ENCODE measurements at places on chromosomes 1 and 21.

GRCh38 chr1:31502926-31503511 is 73.3 kb upstream of the TINAGL1 start:
- DNase-seq: no peak

- DNase-seq: no peak
These were observed 3.7 kb downstream of the SEC16B start for GRCh38 chr1:177966199-177966598.

- DNase-seq: no peak
These were observed 7.9 kb downstream of the MYBPHL start for GRCh38 chr1:109298666-109299557.

DNA sequence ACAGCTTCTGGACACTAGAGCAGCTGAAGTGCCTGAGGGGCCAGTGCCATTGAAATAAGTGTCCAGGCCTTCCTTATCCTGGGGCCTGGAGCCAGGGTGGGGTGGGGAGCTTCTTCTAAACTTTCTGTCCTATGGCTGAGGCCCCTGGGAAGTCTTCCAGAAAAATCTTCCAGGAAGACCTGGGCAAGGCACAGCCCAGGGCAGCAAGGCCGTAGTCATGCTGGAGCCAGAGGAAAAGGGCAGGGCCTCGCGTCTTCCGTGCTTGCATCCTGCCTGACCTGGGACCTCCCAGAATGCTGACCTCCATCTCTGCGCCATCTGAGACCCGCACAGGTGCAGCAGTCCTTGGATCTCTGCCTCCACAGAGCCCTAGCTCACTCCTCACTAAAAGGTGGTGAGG is 96.7 kb upstream of the SLC44A3 start:
- no peak for DNase-seq

DNA sequence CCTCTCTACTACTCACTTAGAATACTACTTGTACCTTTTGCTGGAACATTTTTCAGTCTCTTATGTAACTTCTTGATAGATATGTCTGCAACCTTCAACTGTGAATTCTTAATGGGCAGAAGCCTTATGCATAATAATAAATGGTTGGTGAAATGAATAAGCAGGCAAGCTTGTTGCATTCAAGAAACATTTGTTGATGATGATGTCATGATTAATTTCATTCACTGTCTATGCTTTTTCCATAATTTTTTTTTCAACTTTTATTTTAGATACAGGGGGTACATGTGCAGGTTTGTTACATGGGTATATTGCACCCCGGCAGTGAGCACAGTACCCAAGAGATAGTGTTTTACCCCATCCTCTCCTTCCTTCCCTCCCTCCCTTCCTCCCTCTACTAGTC is 48.0 kb downstream of the SIPA1L2 start:
- DNase-seq: no peak

DNA sequence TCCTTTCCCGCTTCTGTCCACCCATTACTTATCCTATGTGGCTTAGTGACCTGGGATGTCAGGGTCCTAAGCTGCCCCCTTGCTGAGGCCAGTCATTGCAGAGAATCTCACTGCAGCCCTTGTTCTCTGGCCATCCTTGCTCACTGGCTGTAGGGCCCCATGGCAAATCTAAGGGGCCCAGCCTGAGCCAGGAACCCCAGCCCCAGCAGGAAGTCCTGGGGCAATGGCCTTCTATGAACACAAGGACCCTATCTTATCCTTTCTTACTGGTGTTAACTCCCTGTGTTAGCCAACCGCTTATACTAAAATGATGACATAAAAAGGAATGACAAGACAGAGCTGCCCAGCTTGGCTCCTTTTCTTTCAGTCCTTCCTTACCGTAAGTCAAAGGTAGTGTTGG is 29.9 kb downstream of the DHCR24 start:
- DNase-seq: no peak

DNA sequence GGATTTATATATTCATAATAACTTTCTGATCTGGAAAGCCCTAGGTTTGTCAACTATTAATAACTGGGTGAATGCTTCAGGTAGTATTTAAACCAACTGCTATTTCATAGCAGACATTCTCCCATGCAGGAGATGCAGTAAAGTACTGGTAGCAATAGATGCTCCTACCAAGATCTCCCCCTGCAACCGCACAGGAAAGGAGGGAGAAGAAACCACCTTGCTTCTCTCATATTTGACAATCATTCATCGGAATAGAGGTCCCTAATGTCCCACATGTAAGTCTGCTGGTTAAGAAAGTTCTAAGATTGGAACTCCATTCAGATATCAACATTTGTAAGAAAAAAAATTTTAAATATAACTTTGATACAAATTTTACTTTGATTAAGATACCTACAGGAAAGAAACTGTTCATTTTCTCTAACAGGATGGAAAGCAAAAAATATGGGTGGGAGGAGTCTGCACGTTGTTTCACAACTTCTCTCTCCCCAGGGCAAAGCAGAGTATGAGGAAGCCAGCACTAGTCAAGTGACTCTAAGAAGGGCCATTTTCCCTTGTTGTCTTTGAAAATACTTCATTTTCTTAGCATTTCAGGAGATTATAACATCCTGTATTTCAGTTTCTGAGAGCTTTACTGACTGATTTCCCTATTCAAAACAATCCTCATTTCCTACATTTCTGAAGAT is at the start of gene PYHIN1:
PYHIN1 (plus strand) TSS at position 498 of the 683 bp plus-strand sequence. CDS start 5,359 bp downstream, outside the sequence.
- no peak for DNase-seq

- no peak for DNase-seq
These were observed 344.5 kb downstream of the RWDD3 start for GRCh38 chr1:95578462-95578861.

DNA sequence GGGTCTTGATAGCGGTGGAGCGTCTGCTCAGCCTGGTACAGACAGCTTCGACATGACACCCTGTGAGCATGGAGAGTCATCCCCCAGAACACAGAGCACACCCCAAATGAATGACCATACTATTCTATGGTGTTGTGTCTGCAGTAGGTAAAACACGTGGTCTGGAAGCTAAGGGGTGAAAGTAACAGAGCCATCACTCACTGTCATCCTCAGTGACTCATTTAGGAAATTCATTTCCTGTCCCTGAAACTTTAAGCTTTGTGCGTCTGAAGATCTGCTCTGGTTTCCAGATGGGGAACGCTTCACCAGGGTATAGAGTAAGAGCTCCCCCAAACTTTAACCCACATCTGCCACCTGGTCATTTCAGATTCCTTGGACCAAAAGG is 94.8 kb upstream of the DISP3 start:
- no peak for DNase-seq

DNA sequence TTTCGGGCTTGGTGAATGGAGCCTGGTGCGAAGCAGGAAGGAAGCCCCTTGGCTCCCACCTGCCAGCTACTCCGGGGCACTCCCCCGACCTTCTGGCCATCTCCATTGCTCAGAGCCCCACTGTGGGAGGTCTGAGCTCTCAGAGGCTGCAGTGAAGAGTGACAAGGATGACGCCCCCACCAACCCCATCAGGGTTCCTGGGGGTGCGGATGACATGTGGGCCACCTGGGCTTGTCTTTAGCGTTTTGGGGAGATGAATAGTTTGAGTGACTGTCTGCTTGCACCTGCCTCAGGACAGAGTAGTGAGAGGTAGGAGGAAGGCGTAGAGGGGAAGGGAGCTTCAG is 43.2 kb upstream of the LBR start:
- no peak for DNase-seq

GRCh38 chr1:216771922-216772321 is 48.7 kb upstream of the ESRRG start:
- no peak for DNase-seq

GRCh38 chr1:88538222-88538899 is 145.7 kb upstream of the PKN2 start:
- no peak for DNase-seq

DNA sequence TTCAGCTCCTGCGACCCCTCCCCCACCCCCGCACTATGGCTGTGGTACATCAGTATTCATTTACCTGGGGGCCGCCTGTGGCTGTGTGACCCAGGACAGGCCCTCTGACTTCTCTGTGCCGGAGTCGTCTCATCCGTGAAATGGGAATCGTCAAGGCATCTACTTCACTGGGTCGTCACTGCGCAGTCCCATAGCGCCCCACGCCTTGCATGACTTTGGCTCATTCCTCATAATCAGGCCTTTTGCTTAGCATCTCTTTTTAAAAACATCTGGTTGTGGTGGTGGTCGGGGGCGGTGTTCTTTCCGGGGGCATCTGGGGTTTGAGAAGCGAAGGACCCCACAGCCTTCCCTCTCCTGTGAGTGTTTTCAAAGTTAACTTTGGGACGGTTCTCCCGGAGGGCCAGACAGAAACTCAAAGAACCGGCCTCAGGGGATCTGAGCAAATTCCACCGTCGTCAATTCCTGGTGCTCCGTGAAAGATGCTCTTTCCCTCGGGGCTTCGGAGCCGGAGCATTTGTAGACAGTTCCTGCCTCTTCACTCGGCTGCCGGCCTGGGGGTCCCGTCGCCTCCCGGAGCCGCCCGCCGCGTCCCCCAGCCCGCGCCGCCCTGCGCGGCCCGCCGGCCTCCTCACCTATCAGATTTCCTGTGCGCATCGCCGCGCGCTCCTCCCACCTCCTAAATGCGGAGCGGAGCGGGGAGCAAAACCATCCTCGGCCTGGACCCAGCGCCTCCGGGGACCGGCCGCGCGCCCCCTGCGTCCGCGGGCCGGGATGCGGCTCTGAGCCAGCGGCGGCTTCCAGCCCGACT is at the start of gene B3GALT5:
B3GALT5 (plus strand) TSS at position 708 of the 808 bp plus-strand sequence. CDS start 47,620 bp downstream, outside the sequence.
- no peak for DNase-seq

- no peak for DNase-seq
These were observed 12.1 kb downstream of the ATP6V1G3 start for GRCh38 chr1:198528364-198528763.

GRCh38 chr1:15618077-15618654 is 908 bp downstream of the DDI2 start:
- no peak for DNase-seq

- no peak for DNase-seq
These were observed 21.5 kb upstream of the ST6GALNAC3 start for GRCh38 chr1:76053021-76053420.

DNA sequence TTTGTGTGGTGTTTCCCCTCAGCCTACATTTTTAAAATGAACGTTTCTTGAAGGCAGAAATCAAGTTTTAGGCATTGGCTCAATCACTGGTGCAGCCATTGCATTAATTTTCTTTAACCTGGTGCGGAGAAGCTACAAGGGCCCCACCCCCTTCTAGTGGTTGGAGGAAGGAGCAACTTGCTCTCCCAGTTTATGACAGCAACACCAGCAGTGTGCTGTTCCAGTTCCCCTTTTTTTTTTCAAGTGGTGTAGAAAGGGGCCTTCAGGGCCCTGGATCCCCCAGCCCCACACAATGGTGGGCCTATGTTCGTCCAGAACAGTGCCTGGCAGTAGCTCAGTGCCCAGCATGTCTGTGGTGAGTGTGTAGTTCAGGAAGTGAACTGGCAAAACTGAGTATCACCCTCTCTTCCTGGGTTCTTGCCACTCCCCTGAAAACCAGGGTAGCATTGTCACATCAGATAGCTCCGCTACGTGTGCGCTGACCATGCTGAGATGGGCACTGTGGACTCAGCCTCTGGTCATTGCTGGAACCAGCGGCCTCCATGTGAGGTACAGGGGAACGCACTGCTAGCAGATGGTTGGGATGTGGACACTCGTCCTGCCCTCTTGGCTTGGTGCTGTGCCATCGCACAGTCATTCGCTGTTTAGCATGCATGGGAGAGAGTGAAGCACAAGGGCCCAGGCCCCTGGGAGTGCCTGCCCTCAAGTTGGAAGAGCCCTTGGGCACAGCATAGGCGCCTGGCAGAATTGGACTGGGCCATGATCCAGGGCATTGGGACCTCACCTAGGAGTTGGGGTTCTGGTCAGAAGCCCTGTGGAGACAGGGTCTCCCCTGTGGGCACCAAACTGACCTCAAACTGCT is 7.2 kb downstream of the ARF1 start:
- DNase-seq: no peak

DNA sequence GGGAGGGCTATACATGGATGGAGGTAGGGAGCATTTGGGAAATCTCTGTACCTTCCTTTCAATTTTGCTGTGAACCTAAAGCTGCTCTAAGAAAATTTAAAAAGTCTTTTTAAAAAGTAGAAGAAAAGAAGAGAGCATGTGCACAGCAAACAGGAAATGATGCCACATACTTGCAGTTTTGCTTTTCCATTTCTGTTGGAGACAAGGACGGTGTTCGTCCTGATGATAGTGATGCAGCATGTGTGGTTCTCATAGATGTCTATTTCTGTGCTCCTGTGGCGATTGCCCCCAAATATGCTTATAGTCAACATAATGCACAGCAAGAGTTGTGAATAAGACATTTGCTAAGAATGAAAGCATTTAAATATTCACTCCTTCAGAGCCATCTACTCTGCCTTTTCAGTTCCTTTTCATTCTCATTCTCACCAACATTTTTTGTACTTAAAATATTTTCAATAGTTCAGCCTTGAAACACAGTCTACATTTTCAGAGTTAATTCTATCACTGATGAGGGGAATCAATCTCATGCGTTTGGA is 66.6 kb downstream of the LRRC8C start:
- no peak for DNase-seq

DNA sequence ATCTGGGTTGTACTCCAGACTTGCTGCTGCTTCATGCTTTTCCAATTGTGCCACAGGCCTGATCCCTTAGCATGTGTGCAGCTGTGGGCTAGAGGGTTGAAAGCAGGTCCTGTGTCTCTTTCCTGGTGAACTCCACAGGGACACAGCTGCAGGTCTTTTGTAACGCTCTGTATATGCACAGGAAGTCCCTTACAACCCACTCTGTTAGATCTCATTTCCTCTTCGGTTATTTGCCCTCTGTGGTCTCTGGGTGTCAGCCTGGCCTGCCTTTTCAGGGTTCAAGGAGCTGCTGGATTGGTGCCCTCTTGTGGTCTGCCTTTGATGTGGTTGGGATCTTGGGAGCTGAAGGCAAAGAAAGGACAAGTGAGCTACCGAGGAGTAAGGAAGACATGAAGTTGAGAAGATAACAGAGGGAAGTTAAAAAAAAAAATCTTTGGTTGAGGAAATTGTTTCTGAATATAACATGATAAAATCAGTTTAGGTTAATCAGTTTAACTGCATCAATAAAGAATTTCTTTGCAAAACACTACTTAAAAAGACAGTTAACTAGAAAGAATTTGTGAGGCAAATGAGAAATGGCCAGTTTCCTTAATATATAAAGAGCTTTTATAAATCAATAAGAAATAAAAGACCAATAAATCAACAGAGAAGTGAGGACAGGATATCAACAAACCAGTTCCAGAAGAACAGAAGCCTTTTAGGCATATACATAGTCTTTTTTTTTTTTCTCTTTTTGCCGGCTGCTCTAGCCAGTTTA is 44.1 kb downstream of the UCK2 start:
- DNase-seq: no peak

DNA sequence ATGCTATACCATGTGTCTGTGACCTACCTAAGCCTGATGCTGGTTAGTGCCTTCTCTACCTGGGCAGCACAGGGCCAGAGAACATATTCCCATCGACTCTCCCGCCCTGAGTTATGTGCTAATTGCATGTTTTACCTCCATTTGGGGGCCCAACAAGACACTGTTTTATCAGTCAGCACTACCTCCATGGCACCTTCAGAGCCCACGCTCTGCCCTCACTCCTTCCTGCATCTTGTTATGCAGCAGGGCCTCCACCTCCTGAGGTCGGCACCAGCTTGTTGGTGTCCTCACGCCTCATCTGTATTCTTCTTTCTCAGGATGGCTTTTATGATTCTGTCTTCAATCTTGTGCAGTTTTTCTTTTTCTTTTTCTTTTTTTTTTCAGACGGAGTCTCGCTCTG is 11.9 kb downstream of the WNT9A start:
- DNase-seq: no peak

Data from GOT3 (cell line).